ENCODE measurements at places on chromosomes 5 and 9. TPM values are rescaled to one million over a fixed set of nuclear protein-coding genes. Genes with fewer than 3 reads are reported as not detected.

GRCh38 chr9:127086771-127087170, 35.7 kb downstream of the ANGPTL2 start:
- no peaks in the 10 kb centered on the region for H3K27me3 ChIP-seq
- H3K4me1 ChIP-seq, result no peaks in the 10 kb centered on the region
- H3K4me3 ChIP-seq, result no peak overlapping the region
- no peak overlapping the region for H3K27ac ChIP-seq

GRCh38 chr5:62206150-62206829, 99.7 kb upstream of the KIF2A start:
- no peak overlapping the region for H3K27ac ChIP-seq
- H3K4me3 ChIP-seq, result no peak overlapping the region
- DNase-seq, result no peak
- no peaks in the 10 kb centered on the region for H3K27me3 ChIP-seq
- H3K4me1 ChIP-seq, result no peaks in the 10 kb centered on the region
- no peaks in the 10 kb centered on the region for H3K36me3 ChIP-seq

DNA sequence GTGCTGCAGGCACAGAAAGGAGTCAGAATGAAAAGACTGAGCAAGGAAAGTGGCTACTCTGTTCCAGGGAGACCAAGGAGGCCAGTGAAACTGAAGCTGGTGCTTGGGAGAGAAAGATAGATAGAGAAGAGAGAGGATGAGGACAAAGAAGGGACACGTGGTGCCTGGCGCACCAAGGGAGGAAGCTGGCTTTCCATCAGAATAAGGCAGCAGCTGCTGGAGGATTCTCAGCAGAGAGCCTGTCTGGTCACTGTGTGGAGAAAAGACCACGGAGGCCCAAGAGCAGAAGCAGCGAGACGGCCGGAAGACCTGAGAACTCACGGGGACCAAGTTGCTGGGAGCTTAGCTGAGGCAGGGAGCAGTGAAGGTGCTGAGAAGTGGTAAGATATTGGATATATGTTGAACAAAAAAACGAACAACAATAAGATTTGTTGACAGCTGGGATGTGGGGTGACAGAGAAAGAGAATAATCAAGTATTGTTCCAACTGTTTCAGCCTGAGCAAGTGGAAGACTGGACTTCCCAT, 116.1 kb downstream of the SEMA5A start:
- no peak overlapping the region for H3K27ac ChIP-seq
- no peaks in the 10 kb centered on the region for H3K27me3 ChIP-seq

DNA sequence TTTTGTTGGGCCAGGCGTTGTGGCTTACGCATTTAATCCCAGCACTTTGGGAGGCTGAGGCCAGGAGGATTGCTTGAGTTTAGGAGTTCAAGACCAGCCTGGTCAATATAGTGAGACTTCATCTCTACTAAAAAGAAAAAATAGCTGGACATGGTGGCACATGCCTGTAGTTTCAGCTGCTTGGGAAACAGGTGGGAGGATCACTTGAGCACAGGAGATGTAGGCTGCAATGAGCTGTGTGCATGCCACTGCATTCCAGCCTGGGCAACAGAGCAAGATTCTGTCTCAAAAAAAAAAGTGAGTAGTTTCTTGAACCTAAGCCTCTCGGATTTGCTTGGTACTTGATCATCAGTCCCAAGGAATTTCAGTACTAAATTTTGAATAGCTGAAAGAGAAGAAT, 26.9 kb downstream of the G3BP1 start:
- no peaks in the 10 kb centered on the region for H3K27me3 ChIP-seq
- DNase-seq, result no peak
- H3K27ac ChIP-seq, result no peak overlapping the region

GRCh38 chr5:32512926-32513325, 68.4 kb upstream of the ZFR start:
- no peaks in the 10 kb centered on the region for H3K27me3 ChIP-seq
- no peaks in the 10 kb centered on the region for H3K36me3 ChIP-seq
- no peak overlapping the region for H3K4me3 ChIP-seq
- H3K27ac ChIP-seq, result no peak overlapping the region
- no peaks in the 10 kb centered on the region for H3K4me1 ChIP-seq

DNA sequence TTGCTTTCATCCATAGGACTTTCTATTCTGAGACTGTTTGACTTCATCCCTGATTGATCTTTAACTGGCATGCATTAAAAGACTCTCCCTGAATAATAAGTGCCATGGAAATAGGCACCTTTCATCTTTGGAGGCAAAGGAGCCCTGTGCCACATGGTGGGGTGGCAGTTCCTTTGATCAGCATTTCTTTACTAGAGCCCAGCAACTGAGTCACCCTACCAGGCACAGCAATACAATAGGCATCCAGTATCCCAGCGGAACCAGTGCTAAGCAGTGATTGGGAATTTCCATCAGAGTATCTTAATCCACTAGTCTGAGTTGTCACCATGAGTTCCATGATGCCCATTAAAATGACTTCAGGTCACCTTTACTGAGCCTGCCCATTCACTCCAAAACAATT, 476.1 kb upstream of the MPDZ start:
- H3K4me1 ChIP-seq, result no peaks in the 10 kb centered on the region
- H3K27me3 ChIP-seq, result no peaks in the 10 kb centered on the region
- no peak overlapping the region for H3K27ac ChIP-seq
- H3K36me3 ChIP-seq, result no peaks in the 10 kb centered on the region

- H3K4me3 ChIP-seq, result no peak overlapping the region
- H3K27ac ChIP-seq, result no peak overlapping the region
- H3K4me1 ChIP-seq, result no peaks in the 10 kb centered on the region
- H3K27me3 ChIP-seq, result no peaks in the 10 kb centered on the region
- no peak for DNase-seq
These were observed 645.2 kb upstream of the PTPRD start for GRCh38 chr9:11257992-11258391.

- no peak overlapping the region for H3K4me3 ChIP-seq
- no peaks in the 10 kb centered on the region for H3K27me3 ChIP-seq
- DNase-seq, result no peak
- H3K27ac ChIP-seq, result peak overlapping the region; percentile 49
These were observed 30.8 kb upstream of the TJP2 start for GRCh38 chr9:69143291-69143690.

DNA sequence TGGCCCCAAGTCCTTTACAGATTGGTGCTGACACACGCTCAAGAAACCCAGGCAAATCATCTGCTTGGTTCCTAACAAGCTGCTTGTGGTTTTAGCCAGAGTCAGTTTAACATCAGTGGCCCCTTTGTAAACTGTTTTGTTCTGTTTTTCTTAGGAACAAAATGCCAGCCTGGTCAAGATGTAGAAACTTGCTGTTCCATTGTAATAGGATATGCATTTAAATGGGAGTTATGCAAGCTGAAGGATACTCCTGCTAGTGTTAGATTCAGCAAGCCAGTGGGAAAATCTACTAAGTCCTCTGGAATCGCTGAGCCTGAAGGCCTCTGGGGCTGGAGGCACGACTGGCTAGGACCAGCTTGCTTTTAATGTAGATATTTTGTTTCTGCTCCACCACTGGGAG, 391.1 kb downstream of the TLE4 start:
- no peaks in the 10 kb centered on the region for H3K4me1 ChIP-seq
- H3K27me3 ChIP-seq, result no peaks in the 10 kb centered on the region
- no peak for DNase-seq
- H3K4me3 ChIP-seq, result no peak overlapping the region

Gene SPATA31A6
- not detected for total RNA-seq

- no peaks in the 10 kb centered on the region for H3K27me3 ChIP-seq
- no peak overlapping the region for H3K4me3 ChIP-seq
- H3K36me3 ChIP-seq, result no peaks in the 10 kb centered on the region
- no peak for DNase-seq
- no peaks in the 10 kb centered on the region for H3K4me1 ChIP-seq
These were observed 174.8 kb downstream of the GADD45G start for GRCh38 chr9:89779405-89780203.

DNA sequence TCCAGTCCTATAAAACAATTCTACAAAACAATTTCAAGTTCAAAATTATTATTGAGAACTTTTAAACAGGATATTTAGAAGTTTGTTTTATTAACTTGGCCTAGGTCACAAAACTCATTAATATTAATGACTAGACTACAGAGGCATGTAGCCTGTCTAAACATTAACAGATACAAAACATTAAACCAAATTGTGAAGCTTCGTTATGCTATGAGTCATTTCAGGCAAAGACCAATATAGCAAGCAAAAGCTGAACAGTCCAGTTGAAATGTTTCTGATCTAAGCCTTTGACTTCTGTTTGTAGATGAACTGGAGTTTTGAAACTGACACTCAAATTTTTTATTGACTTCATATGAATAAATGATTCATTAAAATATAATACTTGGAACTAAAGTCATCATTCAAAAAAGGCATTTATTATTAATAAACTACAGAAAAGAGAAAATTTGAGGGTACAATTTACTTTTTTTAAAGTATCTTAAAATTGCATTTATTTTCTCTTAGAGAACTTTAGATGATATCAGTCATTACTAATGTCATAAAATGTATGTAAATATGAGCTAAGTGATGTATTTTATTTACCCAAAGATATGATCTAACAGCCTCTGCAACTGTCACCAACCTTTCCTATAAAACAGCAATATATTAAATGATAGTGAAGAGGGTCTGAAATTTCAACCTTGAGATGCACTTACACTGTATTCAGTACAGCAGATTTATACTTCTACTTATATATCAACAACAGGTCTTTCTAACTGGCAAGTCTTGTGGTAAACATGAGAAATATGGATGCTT, 188.8 kb downstream of the COMMD10 start:
- DNase-seq, result no peak
- no peak overlapping the region for H3K27ac ChIP-seq
- H3K36me3 ChIP-seq, result no peaks in the 10 kb centered on the region
- H3K27me3 ChIP-seq, result no peaks in the 10 kb centered on the region
- no peaks in the 10 kb centered on the region for H3K4me1 ChIP-seq
- no peak overlapping the region for H3K4me3 ChIP-seq

GRCh38 chr5:93572608-93573353, 8.2 kb downstream of the NR2F1-AS1 start:
- no peaks in the 10 kb centered on the region for H3K27me3 ChIP-seq
- no peak for DNase-seq
- peak overlapping the region; percentile 60 for H3K27ac ChIP-seq

DNA sequence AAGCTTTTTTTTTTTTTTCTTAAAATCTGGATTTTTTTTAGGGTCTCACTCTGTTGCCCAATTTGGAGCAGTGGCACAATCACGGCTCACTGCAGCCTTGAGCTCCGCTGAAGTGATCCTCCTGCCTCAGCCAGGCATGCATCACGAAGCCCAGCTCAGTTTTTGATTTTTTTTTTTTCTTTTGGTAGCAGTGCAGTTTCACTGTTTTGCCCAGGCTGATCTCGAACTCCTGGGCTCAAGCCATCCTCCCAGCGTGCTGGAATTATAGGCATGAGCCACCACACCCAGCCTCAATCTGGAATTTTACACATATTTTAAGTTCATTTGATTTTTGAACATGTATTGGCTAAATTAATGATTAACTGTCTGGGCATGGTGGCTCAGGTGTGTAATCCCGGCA, 36.3 kb downstream of the TRIO start:
- no peak overlapping the region for H3K4me3 ChIP-seq
- no peak overlapping the region for H3K27ac ChIP-seq
- no peaks in the 10 kb centered on the region for H3K36me3 ChIP-seq
- H3K27me3 ChIP-seq, result no peaks in the 10 kb centered on the region
- peaks cover 20% of the 10 kb centered on the region for H3K4me1 ChIP-seq

- DNase-seq, result no peak
- H3K27ac ChIP-seq, result no peak overlapping the region
- H3K4me3 ChIP-seq, result no peak overlapping the region
- no peaks in the 10 kb centered on the region for H3K4me1 ChIP-seq
- no peaks in the 10 kb centered on the region for H3K27me3 ChIP-seq
- no peaks in the 10 kb centered on the region for H3K36me3 ChIP-seq
These were observed 28.2 kb upstream of the NR4A3 start for GRCh38 chr9:99793528-99793927.

DNA sequence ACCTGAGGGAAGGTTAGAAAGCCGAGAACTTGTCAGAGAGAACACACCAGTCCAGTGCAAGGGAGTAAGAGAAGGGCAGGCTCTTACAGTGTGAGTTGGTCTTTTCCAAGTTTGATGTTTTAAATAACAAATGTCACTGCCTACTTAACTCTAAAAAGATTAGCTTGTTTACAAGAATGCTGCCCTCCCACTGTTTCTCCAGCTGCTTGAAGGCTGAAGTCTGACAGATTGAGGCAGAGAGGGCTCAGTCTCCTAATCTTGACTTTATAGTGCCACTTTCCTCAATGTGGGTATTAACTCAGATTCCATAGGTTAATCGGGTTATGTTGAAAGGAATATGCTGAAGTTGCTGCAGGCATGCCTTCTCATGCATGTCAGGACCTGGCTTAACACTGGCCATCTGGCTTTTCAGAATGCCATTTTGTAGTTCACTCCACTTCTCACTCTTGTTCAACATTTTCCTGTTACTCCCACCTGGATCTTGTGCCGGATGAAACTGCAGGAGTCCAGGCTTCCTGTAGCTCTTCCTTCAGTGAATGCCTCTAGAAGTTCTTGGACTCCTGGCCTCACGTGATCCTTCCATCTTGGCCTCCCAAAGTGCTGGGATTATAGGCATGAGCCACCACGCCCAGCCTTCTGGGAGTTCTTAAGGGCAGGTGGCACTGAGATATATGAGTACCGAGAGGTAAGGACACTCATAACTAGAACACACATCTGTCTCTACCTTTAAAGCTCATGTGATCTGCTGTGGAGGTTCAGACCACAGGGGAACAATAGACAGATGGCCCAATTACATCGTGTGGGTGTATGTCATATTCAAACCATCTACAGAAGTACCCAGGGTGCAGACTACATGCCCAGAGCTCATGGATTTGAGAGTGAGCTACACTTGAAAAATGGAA, 249.7 kb downstream of the ARHGAP26 start:
- no peak overlapping the region for H3K4me3 ChIP-seq
- no peaks in the 10 kb centered on the region for H3K27me3 ChIP-seq
- peak overlapping the region; percentile 68 for H3K27ac ChIP-seq

Gene PCDHGB4
- total RNA-seq, result 9.3 TPM

- H3K36me3 ChIP-seq, result no peaks in the 10 kb centered on the region
- H3K27me3 ChIP-seq, result no peaks in the 10 kb centered on the region
- no peak overlapping the region for H3K4me3 ChIP-seq
- no peak for DNase-seq
These were observed 59.7 kb downstream of the RCL1 start for GRCh38 chr9:4852419-4852818.

Measured in tibial nerve (tissue), 4 donors.